ENCODE measurements at places on chromosomes 4 and X. TPM values are rescaled to one million over a fixed set of nuclear protein-coding genes. Genes with fewer than 3 reads are reported as not detected.

The VEGFC gene
- total RNA-seq: 2.9 TPM

DNA sequence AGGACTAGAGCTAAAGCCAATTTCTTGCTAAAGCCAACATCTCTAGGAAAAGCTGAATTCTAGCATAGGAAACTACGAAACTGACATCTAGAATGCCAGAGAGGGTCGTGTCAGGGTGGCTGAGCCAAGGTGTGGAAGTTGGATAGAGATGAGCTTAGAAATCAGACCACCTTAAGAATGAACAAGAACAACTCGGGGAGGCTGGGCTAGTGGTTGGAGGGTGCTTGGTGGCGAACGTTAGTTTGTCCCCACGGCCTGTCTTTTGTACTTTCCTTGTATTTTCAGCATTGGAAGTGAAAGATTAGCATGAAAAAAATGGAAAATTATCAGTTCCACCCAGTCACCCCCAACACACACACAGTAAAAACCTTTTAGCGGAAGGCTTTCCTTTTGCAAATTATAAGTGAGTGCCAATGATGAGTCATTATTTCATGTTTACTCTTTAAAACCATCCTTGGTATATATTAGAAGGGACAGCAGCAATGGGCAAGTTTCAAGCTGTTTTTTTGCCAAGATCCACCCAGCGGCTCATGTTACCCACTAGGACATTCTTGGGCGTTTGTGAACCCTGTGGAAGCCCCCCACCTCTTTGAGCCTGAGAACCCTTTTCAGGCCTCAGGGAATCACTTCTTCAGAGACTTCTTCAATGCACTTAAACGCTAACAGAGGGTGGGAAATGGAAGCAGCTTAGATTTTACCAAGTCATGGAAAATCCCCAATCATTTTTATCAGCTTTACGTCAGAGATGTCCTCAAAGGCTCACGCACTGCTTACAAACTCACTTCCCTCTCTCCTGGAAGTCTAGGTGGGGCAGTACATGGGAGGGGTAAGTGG is 4.9 kb upstream of the PPEF1 start:
- no peak for DNase-seq

- no peak for DNase-seq
These were observed 8.5 kb upstream of the LHFPL1 start for GRCh38 chrX:112688242-112688641.

GRCh38 chr4:131091896-131092295 is 1995.9 kb downstream of the C4orf33 start:
- no peak for DNase-seq

GRCh38 chr4:82138374-82138773 is 235.4 kb downstream of the HNRNPD start:
- DNase-seq: no peak

Measured in gastrocnemius medialis (tissue), 4 donors.